ENCODE measurements at places on chromosomes 2 and 18. TPM values are rescaled to one million over a fixed set of nuclear protein-coding genes. Genes with fewer than 3 reads are reported as not detected.

Gene TCF23
- polyA plus RNA-seq, result 0.76 TPM

Gene AMER3
- polyA plus RNA-seq, result 0.03 TPM

Gene SULT1C2
- 48.0 TPM for polyA plus RNA-seq

Gene UGT1A7
- polyA plus RNA-seq, result not detected

Gene PLB1
- 1.5 TPM for polyA plus RNA-seq

Gene EVX2
- not detected for polyA plus RNA-seq

Gene IL36G
- 0.21 TPM for polyA plus RNA-seq

Gene NOL4
- 1.8 TPM for polyA plus RNA-seq

Gene SERPINB11
- not detected for polyA plus RNA-seq

Gene ABCA12
- 0.26 TPM for polyA plus RNA-seq

DNA sequence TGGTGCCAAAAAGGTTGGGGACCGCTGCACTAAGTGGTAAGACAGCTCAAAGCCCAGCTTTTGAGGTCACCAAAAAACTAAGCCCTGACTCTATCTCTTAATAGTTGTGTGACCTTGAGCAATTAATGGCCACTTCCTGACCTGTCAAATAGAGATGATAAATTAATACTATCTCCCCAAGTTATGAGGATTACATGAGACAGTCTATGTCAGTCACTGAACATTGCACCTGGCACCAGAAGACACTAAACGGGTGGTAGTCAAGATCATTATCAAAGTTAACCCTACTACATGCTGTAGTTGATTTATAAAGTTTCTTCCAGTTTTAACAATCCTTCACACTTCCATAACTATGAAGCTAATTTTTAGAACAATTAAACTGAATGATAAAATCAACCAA, 36.5 kb downstream of the STPG4 start:
- DNase-seq, result no peak

GRCh38 chr2:230234122-230234722, 8.7 kb downstream of the SP140 start:
- no peak for DNase-seq

DNA sequence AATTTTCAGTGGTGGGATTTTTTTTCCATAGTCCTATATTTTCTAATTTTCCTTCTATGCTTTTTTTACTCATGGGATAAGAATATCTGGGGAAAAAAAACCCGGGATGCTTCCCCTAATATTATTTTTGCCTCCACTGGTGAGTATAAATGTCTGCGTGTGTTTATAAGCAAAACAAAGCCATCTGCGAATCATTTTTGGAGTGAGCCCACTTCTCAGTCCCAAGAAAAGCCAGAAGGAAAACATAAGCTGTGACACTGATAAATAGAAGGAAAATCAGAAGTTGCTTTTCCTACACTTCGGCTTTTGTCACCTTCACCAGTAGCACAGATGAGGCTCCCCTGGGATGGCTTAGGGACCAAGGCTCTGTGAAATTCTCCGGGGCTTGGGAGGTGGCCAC, 134.7 kb upstream of the PID1 start:
- no peak for DNase-seq

DNA sequence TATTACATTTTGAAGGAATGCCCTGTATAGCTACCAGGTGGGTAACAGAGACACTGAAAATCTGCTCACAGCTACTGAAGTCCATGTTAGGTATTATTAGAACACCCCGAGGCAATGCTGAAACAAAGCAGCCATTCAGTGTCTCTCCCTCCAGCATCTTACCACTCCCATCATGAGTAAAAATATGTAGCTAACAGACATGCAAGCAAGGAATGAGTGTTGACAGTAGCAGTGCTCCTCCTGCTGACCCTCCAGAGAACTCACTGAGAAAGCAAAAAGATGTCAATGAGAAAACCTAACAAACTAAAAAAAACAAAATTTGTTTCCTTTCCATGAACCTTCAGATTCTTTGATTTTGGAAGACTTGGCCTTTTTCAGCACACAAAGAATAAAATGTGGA, 393.9 kb downstream of the LRRTM1 start:
- DNase-seq, result no peak

- DNase-seq, result no peak
Observed at GRCh38 chr18:44997174-44997573, 316.5 kb downstream of the SETBP1 start.

DNA sequence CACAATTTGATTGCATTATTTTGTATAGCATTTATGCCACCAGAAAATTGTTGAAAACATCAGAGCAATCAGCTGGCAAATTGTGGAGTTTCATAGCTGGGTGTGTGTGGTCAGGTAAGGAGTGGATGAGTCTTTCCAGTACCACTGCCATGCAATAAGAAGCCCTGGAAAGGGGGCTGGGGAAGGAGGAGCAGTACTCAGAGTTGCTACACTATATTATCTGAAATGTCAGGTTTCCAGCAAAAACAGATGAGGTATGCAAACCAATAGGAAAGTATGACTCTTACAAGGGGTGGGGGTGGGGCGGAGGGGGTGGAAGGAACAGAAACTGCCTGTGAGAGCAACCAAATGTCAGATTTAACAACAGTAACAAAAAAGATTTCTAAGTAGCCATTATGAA, 112.2 kb downstream of the SOS1 start:
- DNase-seq, result no peak

GRCh38 chr18:34159691-34160185, 65.0 kb downstream of the NOL4 start:
- no peak for DNase-seq

GRCh38 chr2:236988690-236989624, 96.7 kb upstream of the COPS8 start:
- DNase-seq, result no peak

GRCh38 chr18:47932190-47932589, 1.7 kb upstream of the SMAD2 start:
- DNase-seq, result no peak

- DNase-seq, result no peak
Observed at GRCh38 chr18:45408218-45408617, 207.1 kb upstream of the SLC14A2 start.

DNA sequence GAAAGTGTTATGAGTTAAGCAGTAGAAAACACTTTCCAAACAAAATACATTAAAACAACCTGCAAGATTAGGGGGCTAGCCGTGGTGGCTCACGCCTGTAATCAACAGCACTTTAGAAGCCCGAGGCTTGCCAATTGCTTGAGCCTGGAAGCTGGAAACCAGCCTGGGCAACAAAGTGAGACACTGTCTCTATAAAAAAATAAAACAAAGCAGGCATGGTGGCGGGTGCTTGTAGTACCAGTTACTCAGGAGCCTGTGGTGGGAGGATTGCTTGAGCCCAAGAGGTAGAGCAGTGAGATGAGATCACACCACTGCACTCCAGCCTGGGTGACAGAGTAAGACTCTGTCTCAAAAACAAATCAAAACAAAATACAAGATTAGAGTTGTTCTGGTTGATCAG, 208.3 kb downstream of the ERBB4 start:
- DNase-seq, result no peak

DNA sequence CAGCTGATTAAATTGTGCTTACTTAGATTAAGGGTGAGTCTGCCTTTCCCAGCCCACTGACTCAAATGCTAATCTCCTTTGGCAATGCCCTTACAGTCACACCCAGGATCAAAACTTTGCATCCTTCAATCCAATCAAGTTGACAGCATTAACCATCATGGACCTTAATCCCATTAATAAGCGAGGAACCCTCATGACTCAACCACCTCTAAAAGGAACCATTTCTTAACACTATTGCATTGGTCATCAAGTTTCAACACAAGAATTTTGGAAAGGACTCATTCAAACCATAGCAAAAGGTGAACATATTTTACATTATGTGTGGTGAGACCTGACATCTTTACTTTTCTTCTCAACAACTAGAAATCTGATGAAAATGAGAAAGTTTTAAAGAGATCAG, 187.0 kb downstream of the OSR1 start:
- DNase-seq, result no peak

- DNase-seq, result no peak
Observed at GRCh38 chr18:9066817-9067306, 35.6 kb upstream of the NDUFV2 start.

GRCh38 chr18:35441857-35442595, 55.7 kb downstream of the INO80C start:
- DNase-seq, result no peak

GRCh38 chr18:79510046-79510685, 114.4 kb downstream of the NFATC1 start:
- no peak for DNase-seq

DNA sequence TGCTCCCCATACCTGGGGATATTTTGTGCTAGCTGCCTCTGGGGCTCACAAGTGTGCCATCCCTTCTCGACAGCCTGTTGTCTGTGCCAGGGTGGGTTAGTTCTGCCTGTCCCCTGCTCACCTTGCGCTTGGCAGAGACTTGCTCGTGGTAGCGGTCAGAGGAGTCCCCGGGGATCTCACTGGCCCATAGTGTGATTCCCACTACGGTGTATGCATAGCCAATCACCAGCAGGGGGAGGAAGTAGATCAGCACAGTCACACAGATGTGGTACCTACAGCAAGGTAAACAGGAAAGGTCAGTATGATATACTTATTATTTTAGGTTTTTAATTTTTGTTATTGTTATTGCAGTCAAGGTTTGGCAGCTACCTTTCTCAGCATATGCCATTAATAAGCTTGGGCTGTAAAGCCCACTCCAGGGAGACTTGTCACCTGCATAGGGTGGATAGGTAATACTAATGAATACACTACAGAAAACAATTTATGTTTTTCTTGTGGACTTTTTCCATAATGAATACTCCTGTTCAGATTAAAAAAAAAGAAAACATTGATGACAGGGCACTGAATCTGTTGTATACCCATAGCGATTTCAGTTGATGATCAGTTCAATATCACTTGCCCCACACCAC, 95.2 kb downstream of the POLE4 start:
- no peak for DNase-seq

DNA sequence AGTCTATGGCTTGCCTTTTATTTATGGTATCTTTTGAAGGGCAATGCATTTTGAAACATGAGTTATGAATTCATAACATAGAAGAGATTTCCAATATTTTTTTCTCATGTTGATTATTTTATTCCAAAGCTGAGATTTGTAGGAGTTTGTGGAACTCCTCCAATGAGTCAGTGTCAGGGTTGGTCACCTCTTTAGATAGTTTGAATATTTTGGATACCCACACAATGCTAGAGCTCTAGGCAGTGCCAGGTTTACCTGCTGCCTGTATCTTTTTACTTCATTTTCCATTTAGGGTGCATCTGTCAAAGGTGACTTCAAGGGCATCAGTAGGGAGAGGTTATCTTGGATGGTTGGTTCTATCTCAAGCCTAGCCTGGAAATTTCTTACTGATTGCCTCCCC, 152.7 kb downstream of the CERS6 start:
- no peak for DNase-seq

DNA sequence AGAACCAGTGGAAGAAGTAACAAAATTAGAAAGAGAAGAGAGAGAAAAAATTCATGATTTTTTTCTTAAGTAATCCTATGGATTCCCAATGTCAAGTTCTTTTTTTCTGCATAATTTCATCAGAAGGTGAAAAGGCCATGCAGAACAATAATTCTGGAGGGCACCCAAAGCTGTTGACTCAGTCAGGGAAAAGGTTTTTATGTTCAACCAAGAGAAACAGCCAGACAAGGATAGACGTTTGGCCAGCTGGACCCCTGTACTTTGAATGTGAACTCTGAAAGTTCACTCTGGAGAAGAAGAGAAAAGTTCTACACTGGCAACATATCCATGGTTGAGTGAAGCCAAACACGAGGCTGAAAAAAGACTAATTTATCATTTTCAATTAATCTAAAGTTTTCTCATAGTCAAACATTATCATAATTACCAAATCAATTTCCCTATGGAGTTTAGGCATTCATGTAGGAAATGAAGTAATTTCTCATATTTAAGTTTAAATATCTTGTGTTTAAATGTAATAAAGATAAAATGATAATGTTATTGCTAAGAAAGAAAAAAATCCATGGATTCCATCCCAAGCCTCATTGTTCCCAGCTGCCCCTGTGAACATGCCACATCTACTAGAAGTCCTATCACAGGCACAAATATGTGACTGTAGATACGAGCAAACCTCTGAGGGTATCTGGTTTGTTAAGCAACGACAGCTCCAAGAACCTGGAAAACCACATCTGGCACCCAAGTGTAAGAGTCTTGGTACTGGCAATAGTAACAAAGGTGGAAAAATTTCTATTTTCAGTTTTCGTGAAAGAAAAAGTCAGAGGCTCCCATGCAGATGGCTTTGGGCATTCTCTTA, 742.7 kb upstream of the ACVR2A start:
- no peak for DNase-seq

- no peak for DNase-seq
Observed at GRCh38 chr2:189613650-189614420, 33.2 kb upstream of the SLC40A1 start.

DNA sequence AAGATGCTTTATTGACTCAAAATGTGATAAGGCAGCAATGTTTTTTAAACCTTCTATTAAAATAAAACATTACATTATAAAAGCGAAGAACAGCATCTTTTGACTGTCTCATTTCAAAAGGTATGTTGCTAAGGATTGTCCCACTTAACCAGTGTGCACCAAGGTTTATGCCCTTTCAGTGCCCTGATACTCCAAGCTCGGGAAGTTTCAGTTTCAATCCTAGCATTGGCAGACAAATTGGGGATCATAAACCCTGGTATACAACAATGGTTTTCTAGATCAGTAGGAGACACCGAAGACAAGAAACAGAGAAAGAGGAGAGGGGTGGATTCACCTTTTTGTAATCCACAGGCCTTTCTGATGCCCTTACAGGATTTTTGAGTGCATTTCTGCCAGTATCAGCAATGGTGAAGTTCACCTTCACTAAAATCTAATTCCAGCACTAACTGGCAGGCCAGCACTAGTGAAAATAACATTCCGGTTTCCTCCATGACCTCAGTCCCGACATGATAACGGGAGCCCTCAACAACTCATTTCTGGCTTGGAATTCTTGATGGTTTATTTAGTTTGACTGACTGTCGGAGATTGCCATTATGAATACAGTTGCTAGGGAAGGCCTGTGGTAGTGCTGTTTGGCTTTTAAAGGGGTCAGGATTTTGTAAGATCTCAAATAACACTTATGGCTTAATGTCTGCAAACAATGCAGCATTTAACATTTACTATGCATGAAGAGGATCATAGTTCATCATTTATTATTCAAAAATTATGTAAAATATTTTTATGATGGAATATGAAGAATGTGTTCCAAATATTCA, 33.3 kb upstream of the FIGN start:
- no peak for DNase-seq

- DNase-seq, result no peak
Observed at GRCh38 chr18:79568543-79569205, 110.9 kb upstream of the CTDP1 start.

Data from left renal cortex interstitium (tissue), 4 donors.